ENCODE measurements at places on chromosomes 16 and 17.

GRCh38 chr16:23254338-23254737, 47.8 kb upstream of the SCNN1B start:
- no peak for DNase-seq

DNA sequence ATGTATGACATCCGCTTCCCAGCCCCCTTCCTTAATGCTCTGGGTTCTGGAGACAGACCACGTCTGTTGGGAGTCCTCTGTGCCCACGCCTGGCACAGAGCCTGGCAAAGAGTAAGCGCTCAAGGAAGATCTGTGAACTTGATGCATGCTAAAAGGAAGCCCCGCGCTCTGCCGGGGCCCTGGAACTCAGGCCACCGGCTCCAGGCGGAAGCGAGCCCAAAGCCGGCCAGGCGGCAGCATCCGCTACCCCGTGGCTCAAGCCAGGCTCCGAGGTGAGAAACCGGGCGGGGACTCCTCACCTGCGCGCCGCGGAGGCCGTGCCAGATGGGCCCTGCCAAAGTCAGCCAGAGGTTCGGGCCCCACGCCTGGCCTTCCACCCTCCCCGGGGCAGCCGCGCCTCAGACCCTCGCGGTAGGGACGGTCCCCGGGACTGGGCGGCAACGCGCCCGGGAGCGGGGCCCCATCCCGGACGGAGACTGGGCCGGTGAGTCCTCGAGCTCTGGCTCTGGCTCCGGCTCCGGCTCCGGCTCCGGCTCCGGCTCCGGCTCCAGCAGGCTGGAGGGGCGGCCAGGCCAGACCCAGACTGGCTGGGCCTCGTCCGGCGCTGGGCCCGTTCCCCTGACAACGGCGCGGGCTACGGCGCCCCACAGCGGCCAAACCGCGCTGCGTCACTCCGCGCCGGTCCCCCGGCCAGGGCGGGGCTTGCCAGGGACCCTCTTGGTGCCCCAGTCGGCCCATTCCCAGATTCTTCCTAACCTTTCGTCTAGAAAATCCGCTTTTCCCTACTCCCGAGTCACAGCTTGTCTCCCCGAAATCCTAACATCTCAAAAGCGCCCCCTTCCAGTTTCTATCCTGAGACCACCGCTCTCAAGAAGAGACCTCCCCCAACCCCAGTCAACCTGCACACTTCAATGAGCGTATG, at the start of gene ZDHHC1:
ZDHHC1 (minus strand) TSS at position 606 of the 922 bp plus-strand sequence. CDS start 8,702 bp downstream, outside the sequence.
- DNase-seq: no peak

DNA sequence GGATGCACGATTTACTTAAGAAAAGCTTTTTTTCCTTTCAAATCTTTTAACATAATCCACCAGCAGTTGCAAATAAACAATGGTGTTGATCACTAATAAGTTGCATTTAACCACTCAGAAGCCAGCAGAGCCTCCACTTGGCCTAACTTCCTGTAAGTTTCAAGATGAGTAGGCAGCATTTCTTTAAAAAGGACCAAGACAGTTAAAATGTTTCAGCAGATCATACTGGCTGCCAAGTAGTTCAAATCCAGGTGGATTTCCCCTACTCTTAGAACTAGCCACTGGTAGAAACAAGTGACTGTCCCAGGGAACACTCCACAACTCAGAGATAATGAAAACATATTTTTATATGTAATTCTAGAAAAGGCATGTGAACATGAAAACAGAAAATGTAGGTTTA, 17.0 kb upstream of the RFFL start:
- no peak for DNase-seq

DNA sequence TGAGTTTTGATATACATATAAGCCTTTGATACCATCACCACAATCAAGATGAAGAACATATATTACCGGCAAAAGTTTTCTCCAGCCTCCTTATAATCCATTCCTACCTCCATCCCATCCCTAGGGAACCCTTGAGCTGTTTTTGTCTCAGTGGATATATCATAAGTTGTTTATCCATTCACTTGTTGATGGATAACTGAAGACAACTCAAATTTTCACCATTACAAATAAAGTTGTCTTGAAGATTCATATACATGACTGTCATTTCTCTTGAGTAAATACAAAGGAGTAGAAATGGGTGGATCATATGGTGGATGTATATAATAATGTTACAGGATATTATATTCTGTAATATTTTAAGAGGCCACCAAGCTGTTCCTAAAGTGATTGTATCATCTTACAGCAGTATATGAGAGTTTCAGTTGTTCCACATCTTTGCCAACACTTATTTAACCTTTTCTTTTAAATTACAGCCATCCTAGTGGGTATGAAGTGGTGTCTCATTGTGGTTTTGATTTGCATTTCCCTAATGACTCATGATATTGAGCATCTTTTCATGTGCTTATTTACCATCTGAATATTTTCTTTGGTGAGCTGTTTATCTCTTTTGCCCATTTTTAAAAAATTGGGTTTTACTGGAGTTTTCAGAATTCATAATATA, 17.4 kb downstream of the NF1 start:
- no peak for DNase-seq

DNA sequence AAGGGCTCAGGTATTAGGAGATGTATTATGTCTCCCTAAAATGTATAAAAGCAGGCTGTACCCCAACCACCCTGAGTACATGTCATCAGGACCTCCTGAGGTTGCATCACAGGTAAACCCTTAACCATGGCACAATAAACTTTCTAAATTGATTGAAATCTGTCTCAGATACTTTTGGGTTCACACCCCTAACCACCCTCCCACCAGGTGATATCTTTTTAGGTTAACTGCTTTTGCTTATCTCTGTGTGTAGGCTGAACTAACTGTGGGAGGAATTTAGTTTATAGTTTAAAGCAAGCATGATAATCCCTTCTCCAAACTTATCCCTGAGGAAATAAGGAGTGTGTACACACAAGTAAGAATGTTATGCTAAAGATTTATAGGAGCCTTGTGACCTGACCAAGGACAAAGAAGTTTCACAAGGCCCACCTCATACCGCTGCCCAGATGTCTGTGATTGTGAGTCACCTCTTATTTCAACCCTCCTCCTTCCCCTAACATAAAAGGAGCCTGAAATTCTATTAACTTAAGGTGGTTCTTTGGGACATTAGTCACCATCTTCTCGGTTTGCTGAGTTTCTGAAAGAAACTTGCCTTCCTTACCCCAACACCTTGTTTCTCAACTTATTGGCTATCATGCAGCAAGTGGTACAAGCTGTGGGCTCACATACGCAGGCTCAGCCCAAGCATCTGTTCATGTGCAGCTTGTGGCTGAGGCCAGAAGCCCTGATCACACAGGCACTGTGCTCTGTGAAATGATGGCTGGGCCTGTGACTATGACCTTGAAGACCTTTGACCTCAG, 11.3 kb downstream of the PRSS22 start:
- no peak for DNase-seq

DNA sequence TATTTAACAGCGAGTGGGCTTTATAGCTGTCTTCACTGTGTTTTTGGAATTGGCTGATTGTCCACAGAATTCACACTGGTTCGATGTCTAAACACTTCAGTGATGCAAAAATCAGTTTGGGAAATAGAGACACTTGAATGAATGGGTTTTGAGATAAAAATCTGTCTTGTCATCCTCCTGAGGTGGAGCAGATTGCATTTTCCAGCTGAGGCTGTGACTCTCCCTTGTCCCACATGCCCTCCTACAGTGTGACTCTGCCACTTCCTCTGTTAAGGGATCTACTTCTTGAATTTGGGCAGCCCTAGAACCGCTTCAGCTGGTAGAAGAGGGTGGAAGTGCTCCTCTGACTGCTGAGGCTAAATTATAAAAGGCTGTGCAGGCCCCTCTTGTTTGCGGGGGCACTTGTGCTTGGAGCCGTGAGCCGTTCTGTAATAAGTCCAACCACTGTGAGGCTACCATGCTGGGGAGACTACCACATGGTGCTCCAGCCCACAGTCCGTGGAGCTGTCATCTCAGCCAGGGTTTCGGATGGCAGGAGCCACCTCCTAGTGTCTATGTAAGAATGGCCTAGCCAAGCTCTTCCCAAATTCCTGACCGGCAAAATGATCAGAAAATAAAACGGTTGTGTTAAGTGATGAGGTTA, 175.9 kb downstream of the SPECC1 start:
- no peak for DNase-seq

- DNase-seq: no peak
Observed at GRCh38 chr17:5832886-5833285, 237.3 kb upstream of the WSCD1 start.

GRCh38 chr17:48610282-48611211, at the start of gene HOXB7:
Gene HOXB7, minus strand, starts transcription at chr17:48611017. Its CDS starts 99 bp downstream, at chr17:48610918.
- DNase-seq: no peak

- DNase-seq: no peak
Observed at GRCh38 chr17:37327341-37328090, 48.3 kb upstream of the C17orf78 start.

GRCh38 chr16:19245326-19245925, 40.1 kb upstream of the CLEC19A start:
- DNase-seq: no peak

- no peak for DNase-seq
Observed at GRCh38 chr17:66210208-66210574, 18.3 kb upstream of the CEP112 start.

DNA sequence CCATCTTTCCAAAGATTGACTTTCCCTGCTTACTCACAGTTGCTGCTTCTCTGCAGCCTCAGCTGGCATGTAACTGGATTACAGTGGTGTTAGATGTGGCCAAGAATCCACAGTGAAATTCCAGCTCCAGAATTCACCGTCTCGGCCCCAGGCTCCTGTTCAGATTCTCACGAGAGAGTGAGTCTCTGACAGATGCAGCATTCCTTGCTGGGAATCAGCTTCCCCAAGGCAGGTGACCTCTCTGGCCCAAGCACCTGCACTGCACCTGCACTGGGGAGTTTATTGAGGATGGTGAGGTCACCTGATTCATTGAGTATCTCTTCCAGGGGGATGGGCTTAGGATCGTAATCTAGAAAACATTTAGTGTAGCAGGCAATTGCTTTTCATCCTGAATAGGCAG, 600.5 kb upstream of the RBFOX1 start:
- no peak for DNase-seq

DNA sequence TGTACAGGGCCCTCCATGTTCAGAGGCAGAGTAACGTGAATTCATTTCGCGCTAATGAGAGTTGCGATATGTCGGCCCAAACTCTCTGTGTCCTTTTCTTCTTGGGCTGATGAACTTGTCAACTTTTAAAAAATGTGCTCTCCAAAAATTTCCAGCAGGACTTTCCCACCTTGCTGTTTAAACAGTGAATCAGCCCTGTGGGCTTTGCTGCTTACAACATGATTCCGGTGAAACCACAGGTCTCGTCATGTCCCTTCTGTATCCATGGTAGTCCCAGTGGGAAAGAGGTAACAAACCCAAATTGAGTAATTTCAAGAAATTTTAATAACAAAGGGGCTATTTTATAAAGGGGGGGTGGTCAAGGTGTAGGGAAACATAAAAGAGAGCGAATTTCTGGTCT, 612.9 kb downstream of the MAF start:
- no peak for DNase-seq

GRCh38 chr16:29811896-29812665, at the start of gene PRRT2:
Gene PRRT2, plus strand, starts transcription at chr16:29812193. Its CDS starts 862 bp downstream, at chr16:29813055.
- no peak for DNase-seq

GRCh38 chr16:72428681-72429376, 256.9 kb upstream of the PMFBP1 start:
- no peak for DNase-seq

- DNase-seq: no peak
Observed at GRCh38 chr16:47613251-47613650, 152.1 kb downstream of the PHKB start.

DNA sequence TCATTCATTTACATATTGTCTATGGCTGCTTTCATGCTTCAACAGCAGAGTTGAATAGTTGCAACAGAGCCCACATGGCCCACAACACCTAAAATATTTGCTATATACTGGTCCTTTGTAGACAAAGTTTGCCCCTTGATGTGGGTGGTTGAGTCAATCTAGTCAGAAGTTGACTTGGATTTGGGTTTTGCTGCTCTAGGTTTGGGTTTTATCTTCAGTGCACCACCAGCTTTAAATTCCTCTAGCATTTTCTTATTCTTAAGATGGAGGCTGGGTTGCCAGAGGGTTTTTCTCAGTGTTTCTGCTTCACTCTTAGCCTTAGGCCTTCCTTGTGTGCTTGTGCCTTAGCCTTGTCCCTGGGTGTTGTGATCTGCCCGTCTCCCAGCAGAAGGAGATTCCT, 51.0 kb downstream of the CCDC182 start:
- no peak for DNase-seq

DNA sequence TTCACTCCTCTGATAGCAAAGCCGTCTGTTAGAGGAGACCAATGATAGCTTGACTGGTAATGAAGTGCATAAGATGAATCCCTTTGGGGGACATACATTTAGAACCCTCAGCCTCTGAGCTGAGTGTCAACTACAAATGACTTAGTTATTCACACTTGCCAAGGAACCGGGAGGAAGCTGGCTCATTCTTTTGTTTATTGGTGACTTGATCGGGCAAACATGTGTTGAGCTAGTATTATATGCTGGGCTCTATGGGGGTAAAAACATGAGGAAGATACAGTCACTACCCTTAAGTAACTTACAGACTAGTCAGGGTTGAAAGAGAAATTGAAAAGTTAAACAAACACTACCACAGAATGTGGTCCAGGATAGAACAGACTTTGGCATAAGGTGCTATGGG, 3.0 kb downstream of the CCL16 start:
- DNase-seq: no peak

- DNase-seq: no peak
Observed at GRCh38 chr17:77072670-77073069, 68.1 kb upstream of the SEC14L1 start.

DNA sequence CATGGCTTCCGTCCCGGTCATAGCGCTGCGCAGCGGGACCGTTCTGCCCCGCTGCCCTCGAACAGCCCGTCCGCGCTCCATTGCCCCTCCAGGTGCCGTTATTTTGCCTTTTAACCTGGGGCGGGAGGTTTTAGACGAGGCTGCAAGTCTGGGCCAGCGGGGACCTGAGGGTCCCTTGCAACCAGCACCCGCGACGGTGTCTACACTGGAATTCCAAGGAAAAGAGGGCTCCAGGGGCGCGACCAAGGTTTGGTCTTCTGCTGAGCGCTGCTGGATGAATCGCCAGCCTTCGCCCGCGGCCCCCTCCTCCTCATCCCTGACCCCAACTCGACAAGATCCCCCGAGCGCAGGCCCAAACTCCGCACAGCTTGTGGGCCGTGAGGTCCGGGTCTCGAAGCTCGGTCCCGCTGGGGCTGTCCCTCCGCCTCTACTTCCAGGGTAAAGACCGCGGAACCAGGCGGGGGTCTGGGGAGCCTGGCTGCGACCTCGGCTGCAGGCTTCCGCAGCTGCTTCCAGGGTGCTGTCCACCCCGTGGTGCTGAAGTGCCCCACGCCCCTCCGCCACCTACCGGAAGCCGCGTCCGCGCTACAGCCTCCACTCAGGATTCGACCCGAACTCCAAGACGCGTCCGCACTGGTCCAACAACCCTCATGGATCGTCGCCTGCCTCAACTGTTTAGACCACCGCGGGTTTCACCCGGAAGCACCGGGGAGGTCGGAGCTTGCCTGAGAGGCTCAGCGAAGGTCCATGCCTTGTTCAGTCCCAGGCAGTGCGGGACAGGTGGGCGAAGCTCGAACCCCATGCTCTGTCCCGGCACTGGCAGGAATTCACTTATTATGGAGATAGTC, 10.1 kb upstream of the CA4 start:
- no peak for DNase-seq

- no peak for DNase-seq
Observed at GRCh38 chr17:67021743-67022450, 22.5 kb upstream of the CACNG1 start.

GRCh38 chr17:49407086-49407485, 7.6 kb downstream of the PHB1 start:
- DNase-seq: no peak

GRCh38 chr16:57194512-57194911, 8.4 kb downstream of the RSPRY1 start:
- no peak for DNase-seq

Measured in CMK (cell line).